NCI-H1930 (cell line): ENCODE measurements at places on chromosomes 7 and 10.

- DNase-seq: no peak
These were observed 56.8 kb downstream of the ATXN7L1 start for GRCh38 chr7:105819559-105819958.

GRCh38 chr10:26243351-26243720, 26.8 kb downstream of the GAD2 start:
- DNase-seq: no peak

GRCh38 chr7:67625257-67625737, 628.7 kb downstream of the TYW1 start:
- peak; percentile 71 for DNase-seq

DNA sequence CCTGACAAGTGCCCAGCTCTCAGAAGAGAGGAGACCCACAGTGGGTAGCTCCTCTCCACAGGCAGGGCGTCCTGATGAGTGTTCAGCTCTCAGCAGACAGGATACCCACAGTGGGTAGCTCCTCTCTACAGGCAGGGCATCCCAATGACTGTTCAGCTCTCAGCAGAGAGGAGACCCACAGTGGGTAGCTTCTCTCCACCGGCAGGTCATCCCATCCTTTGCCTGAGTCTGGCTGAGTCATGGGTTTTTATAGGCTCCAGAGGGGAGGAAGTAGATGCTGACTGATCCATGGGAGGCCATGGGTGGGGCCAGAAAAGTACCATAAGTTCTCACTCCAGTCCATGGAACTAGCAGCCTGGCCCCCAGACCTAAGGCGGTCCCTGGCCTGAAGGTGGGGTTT, 18.5 kb downstream of the CFAP70 start:
- DNase-seq: no peak

- DNase-seq: peak; percentile 26
These were observed 1002.0 kb downstream of the LRMDA start for GRCh38 chr10:76433161-76434005.

GRCh38 chr10:95536017-95536416, 25.2 kb downstream of the SORBS1 start:
- DNase-seq: no peak

DNA sequence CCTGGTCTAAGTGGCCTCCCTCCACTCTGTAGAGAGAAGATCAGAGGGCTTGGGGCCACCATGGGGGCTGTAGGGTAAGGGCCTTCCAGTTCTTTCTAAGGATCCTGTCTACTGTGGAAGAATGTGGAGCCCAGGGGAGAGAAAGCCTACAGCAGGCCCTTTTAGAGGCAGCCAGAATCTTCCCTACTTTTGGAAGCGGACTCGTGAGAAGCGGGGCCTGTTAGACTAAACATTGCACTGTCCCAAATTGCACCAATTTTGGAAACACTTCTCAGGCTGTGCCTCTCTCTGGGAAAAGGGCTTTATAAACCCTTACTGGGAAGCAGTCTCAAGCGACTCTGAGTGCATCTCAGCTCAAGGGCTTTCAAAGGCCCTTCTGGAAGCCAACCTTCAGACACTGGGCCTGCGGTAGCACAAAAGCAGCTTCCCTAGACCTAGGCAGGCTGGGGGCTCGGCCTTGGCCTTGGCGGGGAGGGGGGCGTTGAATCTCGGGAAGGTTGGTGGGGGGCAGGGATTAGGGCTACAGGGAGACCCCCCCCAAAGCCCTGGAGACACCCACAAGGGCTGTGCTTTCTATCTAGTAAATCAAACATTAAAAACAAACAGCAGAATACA, 298.1 kb downstream of the GFRA1 start:
- DNase-seq: no peak

- no peak for DNase-seq
These were observed 362.3 kb downstream of the GATA3 start for GRCh38 chr10:8416760-8417159.

DNA sequence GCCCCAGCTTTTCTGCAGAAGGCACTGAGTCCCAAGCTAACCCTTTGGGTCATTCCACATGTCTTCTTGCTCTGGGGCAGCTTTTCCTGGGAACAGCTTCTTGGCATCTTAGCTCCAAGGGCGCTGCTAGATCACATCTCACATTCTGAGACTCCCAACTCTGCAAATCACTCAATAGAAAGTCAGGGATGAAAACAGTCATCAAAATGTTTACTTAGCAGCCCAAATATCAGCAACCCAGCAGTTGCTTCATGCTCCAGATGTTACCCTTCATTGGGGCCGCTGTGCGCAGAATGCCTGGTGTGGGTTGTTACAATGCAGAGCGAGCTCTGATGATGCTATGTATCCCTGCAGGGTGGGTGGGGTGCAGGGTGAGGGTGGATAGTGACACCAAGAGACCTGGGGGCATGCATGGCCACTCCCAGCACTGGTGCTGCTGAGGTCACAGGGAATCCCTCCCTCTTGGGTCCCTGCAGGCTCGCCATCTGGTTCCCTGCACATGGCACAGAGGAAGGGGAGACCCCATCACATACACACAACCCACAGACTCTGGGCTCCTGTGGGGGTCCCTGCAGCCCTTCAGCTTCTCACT, 19.0 kb downstream of the WDFY4 start:
- no peak for DNase-seq

DNA sequence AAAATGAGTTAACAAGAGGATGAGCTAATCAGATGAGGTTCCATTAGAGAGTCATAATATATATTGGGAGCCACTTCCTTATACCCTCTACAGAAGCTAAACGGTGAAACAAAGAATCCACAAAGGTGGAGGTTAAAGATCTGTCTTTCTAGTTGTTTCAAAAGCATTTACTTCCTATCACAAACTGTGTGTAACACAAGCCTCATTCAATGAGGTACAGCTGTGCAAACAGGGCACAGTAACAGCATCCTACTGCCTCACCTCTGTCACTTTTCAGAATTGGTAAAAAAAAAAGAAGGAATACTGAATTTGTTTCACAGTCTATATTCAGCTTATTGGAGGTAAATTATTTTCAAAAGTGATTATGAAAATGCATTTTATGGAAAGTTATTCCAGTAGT, 128.7 kb downstream of the AGMO start:
- peak; percentile 71 for DNase-seq

- no peak for DNase-seq
These were observed 207.3 kb downstream of the FAM107B start for GRCh38 chr10:14567421-14567820.

- no peak for DNase-seq
These were observed 17.1 kb downstream of the UBE2D1 start for GRCh38 chr10:58351616-58352578.

DNA sequence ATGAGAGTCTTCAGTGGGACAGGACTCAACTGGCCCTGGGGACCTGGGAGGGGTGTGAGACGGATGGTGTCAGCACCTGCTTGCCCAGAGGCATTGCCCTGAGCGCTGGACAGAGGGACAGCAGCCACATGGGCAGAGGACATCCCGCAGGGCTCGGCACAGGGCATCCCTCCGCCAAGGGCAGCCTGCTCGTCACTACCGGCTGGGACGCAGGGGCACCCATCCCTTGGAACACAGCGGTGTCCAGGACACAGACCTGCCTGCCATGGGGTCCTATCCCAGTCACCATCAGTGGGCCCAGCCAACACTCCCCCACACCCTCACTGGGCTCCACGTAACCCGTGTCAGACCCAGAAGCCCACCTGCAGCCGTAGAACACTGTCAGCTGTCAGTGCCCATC, 109.3 kb downstream of the LARP4B start:
- no peak for DNase-seq

DNA sequence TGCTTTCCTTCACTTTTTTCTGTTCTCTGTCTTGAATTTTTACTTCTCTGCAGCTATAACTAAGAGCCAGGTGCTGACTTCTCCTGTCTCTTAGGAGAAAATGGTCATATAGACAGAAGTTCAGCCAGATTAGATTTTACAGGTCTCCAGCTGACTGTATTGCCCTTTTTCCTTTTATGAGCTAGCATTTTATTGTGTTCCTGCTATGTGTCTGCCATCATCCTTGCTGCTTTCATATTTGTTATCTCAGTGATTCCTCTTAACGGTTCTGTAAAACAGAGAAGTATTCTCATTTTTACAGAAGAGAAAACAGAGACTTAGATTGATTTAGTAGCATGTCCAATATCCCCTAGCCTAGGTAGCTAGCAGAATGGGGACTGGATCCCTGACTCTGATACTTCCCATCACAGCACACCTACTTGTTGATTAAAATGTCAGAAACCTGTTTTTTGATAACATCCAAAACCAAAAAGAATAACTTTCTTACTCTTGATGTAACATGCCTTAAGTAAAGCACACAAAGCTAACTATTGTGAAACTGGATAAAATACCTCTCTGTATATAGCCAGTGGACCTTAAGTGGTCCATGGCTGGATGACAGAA, 5.2 kb downstream of the KAT6B start:
- DNase-seq: no peak

DNA sequence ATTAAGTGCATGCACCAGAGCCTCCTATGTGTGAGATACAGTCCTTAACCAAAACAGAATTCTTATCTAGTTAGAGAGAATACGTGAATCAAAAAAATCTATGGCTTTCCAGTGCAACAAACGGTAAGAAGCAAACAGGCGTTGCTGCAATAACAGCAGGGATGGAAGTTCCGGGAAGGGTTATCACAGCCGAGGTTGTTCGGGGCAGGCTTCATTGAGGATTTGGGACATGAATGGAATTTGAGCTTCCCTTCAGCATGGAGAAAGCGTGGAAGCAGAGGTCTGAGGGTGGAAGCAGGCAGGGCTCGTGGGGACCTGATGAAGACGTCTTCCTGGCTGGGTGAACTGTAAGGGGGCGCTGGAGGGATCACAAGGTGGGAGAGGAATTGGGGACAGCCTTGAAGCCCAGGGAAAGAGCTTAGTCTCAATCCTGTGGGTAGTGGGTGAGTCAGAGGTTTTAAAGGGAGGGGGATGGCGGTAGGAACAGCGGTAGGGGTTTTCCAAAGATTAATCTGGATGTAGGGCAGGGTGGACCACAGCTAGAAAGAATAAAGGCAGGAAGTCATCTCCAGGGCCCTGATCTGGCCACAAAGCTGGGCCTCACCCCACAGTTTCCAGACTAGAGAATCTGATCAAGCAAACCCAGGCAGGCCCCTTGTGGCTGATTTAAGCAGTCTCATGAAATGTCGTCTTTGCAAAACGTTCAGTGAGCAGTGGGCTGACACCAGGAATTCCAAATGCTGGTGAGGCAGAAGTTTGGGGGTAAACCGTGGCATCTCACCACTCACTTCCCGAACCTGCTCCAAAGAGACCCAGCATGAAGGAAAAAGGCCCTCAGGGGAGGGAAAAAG, 65.1 kb downstream of the CALML3 start:
- no peak for DNase-seq

DNA sequence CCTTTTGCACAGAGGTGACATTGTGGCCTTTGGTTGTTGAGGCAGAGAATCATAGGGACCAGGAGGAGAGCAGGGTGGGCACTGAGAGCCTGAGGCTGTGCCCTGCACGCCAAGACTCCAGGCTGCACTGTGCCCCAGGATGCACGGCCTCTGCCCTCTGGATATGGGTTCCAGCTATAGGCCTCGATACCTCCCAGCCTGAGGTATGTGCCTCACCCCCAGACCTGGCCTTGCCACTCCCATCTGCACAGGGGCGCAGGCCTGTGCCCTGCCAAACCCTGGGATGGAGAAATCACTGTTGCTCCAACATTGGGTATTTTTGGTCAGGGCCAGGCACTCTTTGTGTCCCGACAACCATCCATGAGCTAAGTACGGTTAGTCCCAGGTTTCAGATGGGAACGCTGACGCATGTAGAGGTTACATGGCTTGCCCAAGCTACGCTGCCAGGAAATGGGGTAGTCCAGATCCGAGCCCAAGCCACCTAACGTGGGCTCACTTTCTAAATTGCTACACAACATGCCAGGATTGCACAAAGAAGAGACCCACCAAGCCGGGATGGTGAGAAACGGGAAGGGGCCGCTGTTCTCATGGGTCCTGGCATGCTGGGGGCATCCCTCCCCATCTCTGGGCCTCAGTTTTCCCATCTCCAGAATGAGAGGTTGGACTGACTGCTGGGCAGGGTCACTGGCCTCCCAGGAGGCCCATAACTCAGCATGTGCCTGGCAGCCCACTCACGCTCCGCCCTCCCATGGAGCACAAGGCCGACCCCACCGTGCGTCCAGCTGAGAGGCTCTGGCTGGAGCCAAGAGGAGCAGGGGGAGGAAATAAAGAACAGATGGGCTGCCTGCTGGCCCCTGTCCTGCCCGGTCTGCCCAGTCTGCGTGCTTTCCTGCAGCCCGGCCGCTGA, 44.2 kb downstream of the ZCCHC24 start:
- no peak for DNase-seq

DNA sequence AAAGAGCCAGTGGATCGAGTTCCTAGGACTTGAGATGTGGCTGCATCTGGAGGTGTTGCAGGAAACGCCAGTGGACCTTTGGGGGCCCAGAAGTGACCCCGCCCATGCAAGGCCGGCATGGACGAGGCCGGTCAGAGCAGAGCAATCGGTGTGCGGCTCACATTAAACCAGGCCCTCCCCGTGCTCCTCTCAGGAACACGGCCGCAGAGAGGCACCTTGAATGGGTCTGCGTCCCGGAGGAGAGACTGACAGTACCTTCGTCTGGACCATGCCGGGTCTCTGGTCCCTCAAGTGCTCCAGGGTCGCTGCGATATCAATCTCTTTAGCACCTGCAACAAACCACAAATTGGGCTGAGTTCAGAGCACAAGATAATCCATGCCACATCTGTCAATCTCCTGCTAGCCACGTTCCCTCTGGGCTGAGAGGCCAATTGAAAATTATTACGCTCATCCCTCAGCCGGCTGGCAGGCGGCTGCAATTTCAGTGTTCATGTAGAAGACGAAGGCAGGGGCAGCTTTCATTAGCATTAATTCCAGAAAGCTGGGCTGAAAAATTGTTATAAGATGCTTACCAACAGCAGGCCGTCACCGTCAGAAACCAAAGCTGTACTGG, 212.0 kb downstream of the DNAJB6 start:
- DNase-seq: no peak

DNA sequence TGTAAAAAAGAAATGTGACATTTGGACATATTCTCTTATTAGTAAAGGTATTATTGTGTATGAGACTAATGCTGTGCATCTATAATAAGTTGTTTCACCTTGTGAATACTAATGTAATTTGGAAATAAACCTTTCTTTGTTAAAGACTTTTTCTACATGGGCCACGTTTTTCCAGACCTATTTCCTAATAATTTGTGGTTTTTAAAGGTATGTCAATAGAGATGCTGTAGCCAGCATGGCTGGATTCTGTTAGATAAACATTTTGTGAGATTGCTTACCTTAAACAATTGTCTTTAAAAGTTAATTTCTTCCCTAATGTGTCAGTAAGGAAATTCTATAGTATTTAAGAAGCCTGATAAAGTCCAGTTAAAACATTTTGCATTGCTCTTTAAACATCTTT, 56.0 kb downstream of the KAT6B start:
- DNase-seq: no peak

- DNase-seq: no peak
These were observed 165.7 kb downstream of the LRMDA start for GRCh38 chr10:75596930-75597620.

GRCh38 chr10:55786461-55787050, 574.5 kb downstream of the ZWINT start:
- no peak for DNase-seq

- no peak for DNase-seq
These were observed 16.3 kb downstream of the CDHR3 start for GRCh38 chr7:105979405-105979804.

GRCh38 chr7:1049801-1050200, 5.5 kb downstream of the GPR146 start:
- no peak for DNase-seq

- no peak for DNase-seq
These were observed 23.7 kb upstream of the TRPV6 start for GRCh38 chr7:142908921-142909890.
